Activated T-helper 9 cell treated with anti-CD3 and anti-CD28 coated beads, Interleukin-2, amount 50 U/mL, for 16 hours (primary cell): ENCODE measurements at places on chromosomes 3 and 15.

DNA sequence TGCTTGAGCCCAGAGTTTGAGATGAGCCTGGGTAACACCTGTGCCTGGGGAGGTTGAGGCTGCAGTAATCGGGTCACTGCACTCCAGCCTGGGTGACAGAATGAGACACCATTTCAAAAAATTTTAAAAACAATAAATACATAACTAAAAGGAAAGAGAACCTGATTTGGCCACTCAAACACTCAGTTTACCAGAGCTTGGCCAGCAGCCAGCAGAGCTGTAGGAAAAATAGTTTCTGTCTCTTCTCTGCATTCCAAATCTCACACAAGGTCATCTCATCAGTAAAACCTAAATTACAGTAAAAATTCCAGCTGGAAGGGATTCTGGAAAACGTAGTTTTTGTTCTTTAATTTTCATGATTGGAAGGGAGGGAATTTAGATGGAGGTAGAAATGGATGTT lies 7.8 kb upstream of the PPM1L start:
- no peak for DNase-seq

- DNase-seq = no peak
Measured at GRCh38 chr15:88043396-88043795, 213.1 kb downstream of the NTRK3 start.

DNA sequence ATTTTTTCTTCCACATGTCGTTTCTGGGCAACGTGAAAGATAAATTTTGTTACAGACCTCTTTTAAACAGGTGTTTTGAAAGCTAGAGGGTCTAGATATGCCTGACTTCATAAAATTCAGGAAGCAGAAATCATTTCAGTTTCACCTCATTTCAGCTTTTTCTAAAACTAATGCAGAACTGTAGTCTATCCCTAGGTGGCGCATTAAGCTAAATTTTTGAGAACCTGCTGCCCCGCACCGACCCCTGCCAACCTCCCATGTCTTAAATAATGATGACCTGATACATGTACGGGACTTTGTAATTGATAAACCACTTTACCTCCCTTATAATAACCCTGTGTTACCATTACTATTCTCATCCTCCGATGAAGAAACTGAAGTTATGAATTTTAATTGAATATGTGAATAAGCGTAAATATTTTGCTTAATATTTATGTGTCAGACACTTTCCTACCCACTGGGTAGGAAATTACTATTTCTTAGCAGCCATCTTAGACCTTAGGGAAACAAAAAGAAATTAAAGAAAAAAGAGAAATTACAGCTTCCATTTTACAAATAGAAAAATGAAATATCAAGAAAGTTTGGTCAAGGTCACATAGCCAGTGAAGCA lies 78.7 kb upstream of the GCNT3 start:
- DNase-seq = no peak

DNA sequence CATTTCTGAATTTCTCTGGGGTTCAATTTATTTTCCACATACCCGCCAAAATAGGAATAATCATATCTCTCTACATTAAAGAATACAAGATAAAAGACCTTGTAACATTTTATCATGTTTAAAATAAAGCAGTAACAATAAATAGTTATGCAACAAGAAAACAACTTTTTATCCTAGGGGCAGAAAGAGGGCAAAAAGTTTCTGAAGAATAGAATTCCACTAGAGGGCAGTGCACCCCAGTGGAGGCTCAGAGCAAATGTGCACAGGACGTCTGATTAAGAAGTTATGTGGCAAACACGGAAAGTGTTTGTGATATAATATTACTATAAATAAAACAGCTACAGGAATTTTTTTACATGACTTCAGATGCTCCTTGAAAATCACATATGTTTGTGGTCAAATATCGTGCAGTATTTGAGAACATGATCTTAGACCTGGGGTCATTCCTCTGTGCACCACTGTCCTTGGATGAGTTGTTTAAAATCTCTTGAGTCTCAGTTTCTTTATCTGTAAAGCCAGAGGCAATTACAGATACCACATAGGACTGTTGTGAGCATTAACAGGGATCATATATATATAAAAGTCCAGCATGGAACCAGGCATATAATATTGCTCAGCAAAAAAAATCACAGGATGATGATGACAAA lies 13.2 kb upstream of the PIK3R4 start:
- DNase-seq = peak; percentile 10

DNA sequence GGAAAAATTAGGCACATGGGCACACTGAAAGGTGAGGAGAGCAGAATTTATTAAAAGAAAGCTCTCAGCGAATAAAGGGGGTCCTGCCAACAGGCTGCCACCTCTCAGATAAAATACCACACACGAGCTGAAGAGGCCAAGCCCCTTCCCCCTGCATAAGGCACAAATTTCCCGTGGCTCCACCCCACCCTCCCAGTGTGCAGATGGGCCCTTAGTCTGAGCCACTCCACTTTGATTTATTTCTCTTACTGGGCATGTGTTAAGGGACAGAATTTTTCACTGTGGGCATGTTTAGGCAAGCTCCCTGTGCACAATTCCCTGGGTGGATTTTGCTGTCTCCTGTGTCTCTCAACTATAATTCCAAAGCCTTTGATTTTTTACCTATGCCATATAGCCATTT lies 409.8 kb downstream of the TBL1XR1 start:
- DNase-seq = no peak

DNA sequence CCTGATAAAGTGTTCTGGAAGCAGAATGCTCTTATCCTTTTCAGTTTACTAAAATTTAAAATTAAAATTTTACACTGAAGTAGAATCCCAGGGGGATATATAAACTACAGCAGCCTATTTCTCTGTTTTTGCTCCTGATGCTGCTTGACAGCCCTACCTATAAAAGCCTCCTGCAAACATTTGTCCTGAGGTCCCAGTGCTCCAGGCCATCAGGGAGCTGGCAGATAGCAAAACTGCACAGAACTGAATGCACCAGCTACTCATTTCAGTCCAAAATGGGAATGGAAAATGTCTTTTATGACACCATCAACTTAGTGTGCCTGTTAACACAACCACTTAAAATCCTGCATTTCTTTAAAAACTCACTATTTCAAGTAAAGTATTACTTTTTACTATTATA lies 50.1 kb downstream of the FRMD5 start:
- no peak for DNase-seq

DNA sequence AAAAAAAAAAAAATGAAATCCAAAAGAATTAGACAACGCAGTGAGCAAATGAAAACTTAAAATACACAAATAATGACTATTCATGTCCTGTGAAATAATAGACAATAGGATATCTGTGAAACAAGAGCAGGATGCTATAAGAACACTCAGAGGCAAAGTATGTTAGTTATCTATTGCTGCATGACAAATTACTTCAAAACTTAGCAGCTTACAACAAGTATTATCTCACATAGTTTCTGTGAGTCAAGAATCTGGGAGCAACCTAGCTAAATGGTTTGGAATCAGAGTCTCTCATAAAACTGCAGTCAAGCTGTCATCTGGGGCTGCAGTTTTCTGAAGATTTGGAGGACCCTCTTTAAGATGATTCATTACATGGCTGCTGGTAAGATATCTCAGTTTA lies 36.5 kb upstream of the ZMAT3 start:
- DNase-seq = no peak

DNA sequence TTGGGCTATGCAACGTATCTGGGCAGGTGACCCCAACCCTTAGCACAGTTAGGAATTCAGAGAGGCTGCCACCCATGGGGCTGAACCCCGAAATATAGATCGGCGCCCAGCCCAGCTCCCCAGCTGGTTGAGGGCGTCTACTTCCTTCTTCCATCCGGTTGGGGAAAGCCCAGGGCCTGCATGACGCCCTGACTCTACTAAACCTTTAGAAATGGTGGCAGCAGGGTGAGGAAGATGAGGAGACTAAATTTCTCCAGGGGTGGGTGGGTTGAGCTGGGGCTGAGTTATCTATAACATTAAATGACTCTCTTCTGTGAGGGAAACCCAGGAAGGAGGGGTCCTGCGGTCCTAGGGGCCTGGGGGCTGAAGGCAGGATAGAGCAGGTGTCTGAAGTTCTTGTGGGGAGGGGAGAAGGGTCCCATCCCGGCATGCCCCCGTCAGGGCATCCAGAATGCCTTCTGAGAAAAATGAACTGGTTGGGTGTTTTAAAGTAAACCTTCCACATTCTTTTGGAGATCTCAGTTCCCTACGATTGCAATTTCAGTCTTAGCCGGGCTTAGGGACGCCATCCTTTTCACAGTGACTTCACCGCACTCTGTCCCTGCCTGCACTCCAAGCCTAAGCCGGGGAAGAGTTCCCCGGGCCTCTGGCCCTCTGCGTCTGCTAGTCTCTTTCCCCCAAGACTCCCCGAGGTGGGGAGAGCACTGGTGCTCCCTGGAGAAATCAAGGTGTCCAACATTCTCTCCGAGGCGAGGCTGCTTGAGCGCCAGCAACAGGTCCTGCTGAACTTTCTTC lies 28.5 kb downstream of the NR2F2 start:
- DNase-seq = no peak

- no peak for DNase-seq
Measured at GRCh38 chr3:148999806-149000205, 8.5 kb downstream of the GYG1 start.

DNA sequence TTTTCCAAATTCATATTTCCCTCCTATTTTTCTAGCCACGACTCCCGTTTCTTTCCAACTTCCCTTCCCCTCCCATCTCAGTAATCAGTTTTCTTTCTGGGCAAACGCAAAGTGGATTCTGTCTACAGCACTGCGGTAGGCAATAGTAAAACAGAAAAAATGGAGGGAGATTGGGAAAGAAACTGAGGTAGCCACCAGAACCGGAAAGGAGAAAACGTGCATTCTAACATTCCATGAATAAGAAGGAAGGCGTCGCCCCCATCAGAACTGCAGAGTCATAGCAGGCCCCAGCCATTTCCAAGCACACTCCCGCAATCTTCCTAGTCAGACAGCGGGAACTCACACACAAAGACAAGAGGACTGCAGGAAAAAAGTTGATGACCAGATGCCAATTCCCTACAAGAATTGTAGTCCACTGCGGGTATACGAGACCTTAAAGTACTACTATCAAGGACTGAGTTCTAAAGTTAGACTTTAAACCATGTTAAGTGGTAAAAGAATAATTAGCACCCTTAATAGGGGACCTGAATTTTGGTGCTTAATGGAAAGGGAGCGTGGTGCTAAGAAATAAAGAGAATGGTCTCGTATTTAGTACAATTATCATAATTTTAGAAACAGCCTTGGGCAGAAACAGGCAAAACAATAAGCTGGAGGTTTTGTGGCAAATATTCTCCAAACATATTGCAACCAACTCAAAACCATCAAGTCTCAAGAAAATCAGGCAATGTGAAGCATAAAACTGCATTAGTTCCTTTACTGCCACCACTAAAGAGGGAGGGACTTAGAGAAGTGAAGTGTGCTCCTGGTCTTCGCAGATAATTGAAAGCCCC lies 1.4 kb downstream of the PFN2 start:
- DNase-seq = no peak
